Prostate gland (tissue), 2 donors: ENCODE measurements at places on chromosomes 13 and 19. TPM values are rescaled to one million over a fixed set of nuclear protein-coding genes. Genes with fewer than 3 reads are reported as not detected.

TRAPPC5 gene
- total RNA-seq: 105 TPM

- no peak for DNase-seq
Measured at GRCh38 chr13:63093907-63094469, 1678.3 kb upstream of the PCDH20 start.

DNA sequence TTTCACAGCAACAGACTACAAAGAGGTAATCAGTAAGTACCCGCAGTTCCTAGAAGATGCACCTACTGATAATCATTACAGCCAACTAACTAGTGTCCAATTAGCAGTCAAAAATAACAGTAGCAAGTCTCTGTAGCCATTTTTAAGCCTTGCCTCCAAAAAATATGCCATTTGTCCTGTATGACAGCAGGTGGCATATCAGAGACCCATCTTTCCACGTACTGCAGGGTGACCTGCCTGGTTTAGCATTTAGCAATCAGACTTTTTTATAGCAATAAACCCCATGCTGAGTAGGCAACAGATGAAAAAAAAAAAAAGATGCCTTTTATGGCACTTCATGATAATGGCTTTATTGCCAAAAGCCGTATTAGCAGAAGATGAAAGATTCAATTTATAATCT lies 155.3 kb upstream of the LSM14A start:
- no peak for DNase-seq

DNA sequence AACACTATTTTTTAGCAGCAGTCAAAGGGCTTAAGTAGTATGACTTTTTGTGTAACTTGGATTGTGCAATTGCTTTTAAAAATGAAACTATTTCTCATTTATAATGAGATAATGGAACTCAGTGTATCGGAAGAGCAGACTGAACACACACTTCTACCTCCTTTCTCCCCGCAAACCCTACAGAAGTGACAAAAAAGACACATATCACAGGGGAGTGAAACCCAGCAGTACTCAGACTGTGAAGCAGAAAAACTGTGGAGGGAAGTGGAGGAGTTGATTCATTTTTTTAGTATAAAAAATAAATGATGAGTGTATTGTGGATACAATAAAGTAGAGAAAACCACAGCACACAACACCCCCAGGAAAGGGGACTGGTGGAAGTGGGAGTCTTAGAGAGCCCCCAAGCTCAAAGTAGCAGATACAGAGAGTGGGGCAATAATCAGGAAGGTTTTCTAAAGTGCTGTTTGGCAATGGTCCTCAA lies 9.7 kb downstream of the LPAR6 start:
- DNase-seq: no peak

DNA sequence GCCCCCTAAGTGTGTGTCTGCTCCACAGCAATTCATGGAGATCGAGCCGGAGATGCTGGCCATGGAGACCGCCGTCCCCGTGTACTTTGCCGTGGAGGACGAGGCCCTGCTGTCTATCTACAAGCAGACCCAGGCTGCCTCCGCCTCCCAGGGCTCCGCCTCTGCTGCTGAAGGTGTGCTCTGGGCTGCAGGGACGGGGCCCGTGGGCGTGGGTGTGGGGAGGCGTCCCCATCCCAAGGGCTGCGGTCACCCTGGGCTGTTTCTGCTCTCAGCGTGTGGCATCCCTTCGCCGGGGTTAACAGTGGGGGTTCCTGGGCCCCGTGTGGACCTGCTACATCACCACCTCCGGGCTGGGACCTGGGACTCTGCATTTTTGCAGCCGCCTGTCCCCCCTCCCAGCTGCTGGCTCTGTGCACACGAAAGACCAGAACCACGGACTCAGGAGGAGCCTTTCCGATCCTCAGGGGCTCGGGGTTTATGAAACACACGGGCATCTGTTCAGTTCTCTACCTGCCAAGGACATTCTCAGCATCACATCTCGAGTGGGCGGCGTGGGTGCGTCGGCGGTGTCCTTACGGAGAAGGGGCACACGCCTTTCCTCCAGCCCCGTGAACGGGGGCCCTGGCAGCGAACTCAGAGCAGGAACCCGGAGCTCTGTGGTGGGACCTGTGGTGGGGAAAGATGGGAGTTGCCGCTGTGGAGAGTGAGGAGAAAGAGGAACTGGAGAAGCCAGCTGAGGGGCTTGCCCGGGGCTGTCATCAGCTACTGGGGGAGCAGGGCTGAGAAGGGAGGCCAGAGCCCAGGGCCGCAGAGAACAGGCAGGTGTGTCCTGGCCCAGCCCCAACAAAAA lies 7.8 kb downstream of the NCLN start:
- no peak for DNase-seq
